ENCODE measurements at places on chromosomes 6 and 20.

GRCh38 chr6:120493505-120493904 is 840.8 kb downstream of the TBC1D32 start:
- no peak overlapping the region for H3K27ac ChIP-seq
- H3K4me1 ChIP-seq, result no peaks in the 10 kb centered on the region
- no peak for DNase-seq
- no peaks in the 10 kb centered on the region for H3K36me3 ChIP-seq
- no peak overlapping the region for H3K4me3 ChIP-seq

DNA sequence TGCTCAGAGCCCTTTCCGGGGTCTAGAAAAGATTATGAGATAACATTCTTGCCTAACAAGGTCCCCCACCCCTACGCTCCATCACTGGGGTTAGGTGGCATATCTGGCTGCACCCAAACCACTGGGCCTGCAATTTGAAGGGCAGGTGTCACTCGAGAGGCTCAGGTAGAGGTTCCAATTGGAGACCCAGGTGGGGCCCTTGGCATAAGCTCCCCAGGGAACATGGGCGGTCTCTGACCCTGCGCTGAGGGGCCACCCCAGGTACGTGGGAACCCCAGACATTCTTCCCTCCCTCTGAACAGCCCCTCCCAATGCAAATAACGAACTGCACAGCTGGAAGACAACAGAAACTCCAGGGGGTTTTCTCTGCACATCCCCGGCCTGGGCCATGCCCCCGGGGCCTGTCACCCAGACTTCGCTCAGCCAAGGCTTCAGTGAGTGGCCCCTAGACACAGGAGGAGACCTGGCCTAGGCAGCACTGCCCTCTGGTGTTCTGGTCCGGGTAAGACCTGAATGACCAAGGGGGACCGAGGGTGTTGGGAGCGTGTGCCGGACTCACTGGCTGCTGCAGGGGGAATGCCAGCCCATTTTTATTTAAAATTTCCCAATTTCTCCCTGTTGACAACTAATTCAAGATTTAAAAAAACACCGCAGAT is 47.5 kb downstream of the DSTN start:
- H3K27me3 ChIP-seq, result no peaks in the 10 kb centered on the region
- H3K4me3 ChIP-seq, result no peak overlapping the region
- peak; percentile 63 for DNase-seq
- peaks cover 11% of the 10 kb centered on the region for H3K36me3 ChIP-seq

DNA sequence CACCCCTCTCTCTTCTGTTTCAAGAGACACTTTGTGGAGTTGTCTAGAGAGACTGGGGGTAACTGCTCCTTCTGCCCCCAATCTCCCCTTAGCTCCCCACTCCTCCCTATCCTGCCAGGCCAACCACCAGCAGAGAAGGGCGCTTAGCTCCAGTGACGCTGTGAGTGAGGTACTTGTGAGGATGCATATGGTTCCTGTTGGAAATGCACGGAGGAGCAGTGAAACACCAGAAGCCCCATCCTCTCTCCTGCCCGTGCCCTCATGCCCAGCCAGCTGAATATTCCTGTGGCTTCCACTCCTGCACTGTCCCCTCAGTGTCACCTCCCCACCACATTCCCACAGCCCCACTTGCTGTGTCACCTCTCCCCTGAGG is 11.9 kb downstream of the NT5E start:
- no peaks in the 10 kb centered on the region for H3K4me1 ChIP-seq
- H3K36me3 ChIP-seq, result no peaks in the 10 kb centered on the region

DNA sequence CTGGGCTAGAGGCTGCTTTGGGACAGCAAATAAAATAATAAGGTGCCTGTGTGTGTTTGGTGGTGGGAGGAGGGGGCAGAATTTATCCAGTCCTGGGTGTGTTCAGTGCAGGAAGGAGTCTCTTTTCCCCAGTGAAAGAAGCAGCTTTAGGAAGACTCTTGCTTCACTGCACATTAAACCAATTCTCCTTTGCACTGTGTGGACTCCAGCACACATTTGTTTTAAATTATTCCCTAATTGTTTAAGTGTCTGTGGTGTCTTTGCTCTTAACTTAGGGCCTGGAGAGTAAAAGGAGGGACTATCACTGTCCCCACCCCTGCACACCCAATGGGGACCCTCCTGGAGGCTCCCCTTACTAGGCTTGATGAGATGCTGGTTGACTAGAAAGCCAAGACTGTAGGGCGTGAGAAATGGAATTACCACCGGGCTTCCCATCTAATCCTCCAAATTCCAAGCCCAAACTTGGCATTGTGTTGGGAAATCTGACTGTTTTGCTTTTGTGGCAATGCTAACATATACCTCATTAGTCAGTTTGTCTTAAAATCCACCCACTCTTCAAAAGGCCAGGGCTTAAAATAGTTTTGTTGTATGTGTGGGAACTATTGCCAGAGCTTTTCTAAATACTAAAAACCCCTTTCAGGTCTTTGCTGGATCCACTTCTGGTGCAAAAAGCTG is 13.5 kb upstream of the DAAM2 start:
- DNase-seq, result no peak
- H3K36me3 ChIP-seq, result no peaks in the 10 kb centered on the region
- H3K4me3 ChIP-seq, result no peak overlapping the region
- H3K27ac ChIP-seq, result no peak overlapping the region
- no peaks in the 10 kb centered on the region for H3K4me1 ChIP-seq

- H3K4me3 ChIP-seq, result no peak overlapping the region
- H3K36me3 ChIP-seq, result no peaks in the 10 kb centered on the region
- H3K27ac ChIP-seq, result no peak overlapping the region
Observed at GRCh38 chr6:30763618-30764489, 19.5 kb upstream of the IER3 start.

GRCh38 chr20:58772786-58773185 is 77.9 kb downstream of the GNAS-AS1 start:
- DNase-seq, result no peak
- H3K36me3 ChIP-seq, result no peaks in the 10 kb centered on the region
- no peak overlapping the region for H3K27ac ChIP-seq
- no peak overlapping the region for H3K4me3 ChIP-seq

DNA sequence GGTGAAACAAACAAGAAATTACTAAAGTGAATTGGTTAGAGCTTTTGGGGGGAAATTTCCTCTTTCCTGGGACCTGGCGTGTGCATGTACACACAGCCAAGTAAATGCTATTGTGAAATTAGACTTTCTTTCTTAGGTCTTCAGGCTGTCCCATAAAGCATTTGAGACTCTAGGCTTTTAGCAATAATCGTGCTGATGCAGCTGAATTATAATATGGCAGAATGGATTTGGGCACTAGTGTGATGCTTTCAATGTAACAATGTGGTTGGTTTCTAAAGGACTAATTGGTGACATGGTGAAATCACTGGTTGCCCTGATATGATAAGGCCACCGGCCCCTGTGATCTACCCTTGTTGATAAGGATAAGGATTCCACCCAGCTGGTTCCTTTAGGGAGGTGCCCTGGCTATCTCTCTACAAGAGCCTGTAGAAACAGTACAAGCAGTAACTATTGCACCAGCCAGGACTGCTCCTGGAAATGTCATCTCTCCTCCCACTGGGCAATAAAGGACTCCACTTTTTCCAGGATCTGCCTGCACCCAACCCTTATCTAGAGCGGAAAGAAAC is 164.1 kb downstream of the TFAP2A start:
- H3K36me3 ChIP-seq, result no peaks in the 10 kb centered on the region
- H3K4me1 ChIP-seq, result peaks cover 11% of the 10 kb centered on the region
- H3K27me3 ChIP-seq, result no peaks in the 10 kb centered on the region
- no peak overlapping the region for H3K27ac ChIP-seq
- H3K4me3 ChIP-seq, result no peak overlapping the region

- H3K27me3 ChIP-seq, result no peaks in the 10 kb centered on the region
- no peaks in the 10 kb centered on the region for H3K36me3 ChIP-seq
- no peak overlapping the region for H3K4me3 ChIP-seq
- no peaks in the 10 kb centered on the region for H3K4me1 ChIP-seq
- no peak overlapping the region for H3K27ac ChIP-seq
- DNase-seq, result peak; percentile 87
Observed at GRCh38 chr6:19851241-19852089, 14.3 kb downstream of the ID4 start.

DNA sequence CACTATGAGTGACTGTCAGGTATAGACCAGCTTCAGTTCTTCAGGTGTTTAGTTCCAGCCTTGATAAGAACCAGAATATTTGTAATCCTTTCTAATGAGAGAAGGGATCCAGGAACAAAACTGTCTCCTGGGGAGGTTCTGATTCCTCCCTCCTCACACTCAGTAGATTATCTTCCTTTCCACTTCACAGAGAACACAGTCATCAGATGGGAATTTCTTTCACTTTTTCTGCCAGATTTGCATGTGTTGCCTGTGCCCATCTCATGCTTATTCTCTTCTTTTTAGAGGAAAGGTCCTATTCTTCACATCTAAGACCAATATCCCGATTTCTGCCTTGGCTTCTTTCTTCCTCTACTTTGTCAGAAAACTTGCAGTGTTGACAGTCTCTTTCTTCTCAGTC is 50.8 kb downstream of the CD109 start:
- H3K27me3 ChIP-seq, result no peaks in the 10 kb centered on the region
- H3K36me3 ChIP-seq, result no peaks in the 10 kb centered on the region
- H3K27ac ChIP-seq, result no peak overlapping the region

- peak; percentile 85 for DNase-seq
- peak overlapping the region; percentile 69 for H3K27ac ChIP-seq
Observed at GRCh38 chr20:33437141-33437911, 6.2 kb downstream of the SNTA1 start.

GRCh38 chr6:67231092-67231491 is 1404.0 kb upstream of the ADGRB3 start:
- H3K27me3 ChIP-seq, result no peaks in the 10 kb centered on the region
- H3K27ac ChIP-seq, result no peak overlapping the region
- no peaks in the 10 kb centered on the region for H3K4me1 ChIP-seq
- H3K36me3 ChIP-seq, result no peaks in the 10 kb centered on the region
- H3K4me3 ChIP-seq, result no peak overlapping the region
- no peak for DNase-seq

GRCh38 chr6:96795481-96795880 is 41.8 kb downstream of the GPR63 start:
- DNase-seq, result no peak
- no peaks in the 10 kb centered on the region for H3K36me3 ChIP-seq
- no peaks in the 10 kb centered on the region for H3K27me3 ChIP-seq
- no peak overlapping the region for H3K27ac ChIP-seq
- no peaks in the 10 kb centered on the region for H3K4me1 ChIP-seq

GRCh38 chr20:15867899-15868298 is 705.3 kb downstream of the KIF16B start:
- no peak for DNase-seq
- no peaks in the 10 kb centered on the region for H3K4me1 ChIP-seq
- H3K27ac ChIP-seq, result no peak overlapping the region
- no peaks in the 10 kb centered on the region for H3K27me3 ChIP-seq
- no peaks in the 10 kb centered on the region for H3K36me3 ChIP-seq
- H3K4me3 ChIP-seq, result no peak overlapping the region

DNA sequence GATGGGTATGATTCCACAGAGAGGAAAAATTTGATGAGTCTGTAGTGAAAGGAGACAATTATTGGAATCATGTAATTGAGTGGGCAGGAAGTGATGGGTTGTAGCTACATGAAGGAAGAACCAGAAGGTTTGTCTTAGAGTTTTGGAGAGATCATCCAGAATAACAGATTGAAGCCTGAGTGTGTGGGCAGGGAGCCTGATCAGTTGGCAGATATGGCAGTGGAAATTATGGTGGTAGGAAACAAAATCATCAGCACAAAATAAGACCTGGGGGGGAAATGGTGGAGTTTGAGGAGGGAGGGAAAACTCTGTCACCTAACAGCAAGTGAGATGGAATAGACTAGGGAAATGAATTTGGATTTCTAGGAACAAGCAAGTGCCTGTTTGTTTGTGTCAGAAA is 606.6 kb upstream of the MAP3K7 start:
- H3K27ac ChIP-seq, result no peak overlapping the region
- DNase-seq, result no peak
- H3K36me3 ChIP-seq, result no peaks in the 10 kb centered on the region
- no peaks in the 10 kb centered on the region for H3K27me3 ChIP-seq

DNA sequence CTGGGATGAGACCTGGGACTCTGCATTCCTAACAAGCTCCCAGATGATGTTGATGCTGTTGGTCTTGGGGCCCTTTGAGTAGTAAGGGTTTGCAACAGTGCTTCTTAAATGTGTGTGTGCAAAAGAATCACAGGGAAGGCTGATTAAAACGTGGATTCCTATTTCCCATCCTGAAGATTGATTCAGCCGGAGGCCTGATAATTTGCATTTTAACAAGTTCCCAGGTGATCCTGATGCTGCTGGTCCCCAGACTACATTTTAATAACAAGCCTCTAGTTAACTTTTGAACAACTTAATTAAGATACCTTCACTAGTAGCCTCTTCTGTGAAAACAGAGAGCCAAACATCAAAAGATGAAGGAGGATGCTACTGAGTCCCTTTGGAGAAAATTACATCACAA is 156.4 kb upstream of the LAMP5 start:
- DNase-seq, result no peak
- H3K4me3 ChIP-seq, result no peak overlapping the region
- peaks cover 5% of the 10 kb centered on the region for H3K4me1 ChIP-seq
- H3K27ac ChIP-seq, result no peak overlapping the region
- no peaks in the 10 kb centered on the region for H3K27me3 ChIP-seq

DNA sequence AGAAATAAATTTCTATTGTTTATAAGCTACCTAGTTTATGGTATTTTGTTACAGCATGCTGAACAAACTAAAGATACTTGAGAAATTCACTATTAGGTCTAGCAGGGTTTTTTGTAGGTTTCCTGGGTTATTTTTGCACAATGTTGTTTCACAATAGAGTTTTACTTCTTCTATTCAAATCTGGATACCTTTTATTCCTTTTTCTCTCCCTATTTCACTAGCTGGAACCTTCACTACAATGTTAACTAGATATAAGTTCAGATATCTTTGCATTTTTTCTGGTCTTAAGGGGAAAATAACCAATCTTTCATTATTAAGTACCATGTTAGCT is 237.7 kb upstream of the CITED2 start:
- H3K4me3 ChIP-seq, result no peak overlapping the region
- no peak for DNase-seq
- no peaks in the 10 kb centered on the region for H3K4me1 ChIP-seq
- no peaks in the 10 kb centered on the region for H3K36me3 ChIP-seq
- no peaks in the 10 kb centered on the region for H3K27me3 ChIP-seq

DNA sequence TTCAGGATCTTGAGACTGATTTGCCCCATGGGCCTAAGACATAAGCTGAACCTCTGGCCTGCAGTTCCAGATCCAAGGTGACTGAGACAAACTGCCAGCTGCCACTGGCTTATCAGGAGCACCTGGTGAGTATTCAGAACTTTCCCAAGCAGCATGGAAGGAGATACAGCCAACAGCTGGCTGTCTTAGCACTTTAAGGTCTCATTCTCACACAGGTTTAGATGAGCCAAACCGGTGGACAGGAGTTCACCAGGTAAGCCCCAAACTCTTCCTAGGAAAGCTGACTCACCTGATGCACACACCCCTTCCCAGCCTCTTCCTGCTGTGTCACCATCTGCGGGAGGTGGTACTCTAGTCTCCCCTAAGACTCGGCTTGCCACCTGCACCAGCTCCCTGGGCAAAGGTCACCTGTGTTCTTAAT is at the start of gene BANF2:
Gene BANF2 (plus strand): TSS at position 36 of the 421 bp plus-strand sequence. CDS start 25,060 bp downstream, outside the sequence.
- no peak within 1 kb of the TSS for H3K4me3 ChIP-seq
- H3K4me1 ChIP-seq, result no peaks in the 10 kb centered on the region
- no peaks in the 10 kb centered on the region for H3K36me3 ChIP-seq
- H3K27ac ChIP-seq, result no peak within 1 kb of the TSS

Data from lung (tissue), 17 donors.